ENCODE measurements at places on chromosomes 6 and 20. TPM values are rescaled to one million over a fixed set of nuclear protein-coding genes. Genes with fewer than 3 reads are reported as not detected.

DNA sequence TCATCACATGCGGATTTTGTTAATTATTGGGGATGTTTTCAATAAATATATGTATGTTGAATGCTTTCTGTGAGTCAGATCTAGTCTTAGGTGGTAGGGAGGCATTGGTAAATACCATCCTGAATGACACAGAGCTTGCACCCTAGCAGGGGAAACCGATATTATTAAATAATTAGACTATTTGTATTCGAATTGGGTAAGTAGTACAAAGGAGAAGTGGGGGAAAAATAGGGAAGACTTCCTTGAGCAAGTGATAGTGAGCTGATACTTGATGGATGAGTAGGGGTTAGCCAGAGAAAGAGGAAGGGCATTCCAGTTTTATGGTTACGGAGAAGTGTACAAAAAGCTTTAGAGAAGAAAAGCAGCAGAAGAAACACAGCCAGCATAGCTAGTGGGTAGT is 1.5 kb downstream of the RIOK1 start:
- peaks cover 18% of the 10 kb centered on the region for H3K36me3 ChIP-seq
- no peak overlapping the region for H3K27ac ChIP-seq
- H3K4me3 ChIP-seq = peak overlapping the region; percentile 89
- peaks cover 25% of the 10 kb centered on the region for H3K4me1 ChIP-seq

GRCh38 chr20:46915575-46916257 is 21.1 kb downstream of the EYA2 start:
- H3K27ac ChIP-seq = no peak overlapping the region
- H3K27me3 ChIP-seq = peaks cover 11% of the 10 kb centered on the region
- H3K36me3 ChIP-seq = no peaks in the 10 kb centered on the region
- H3K4me1 ChIP-seq = no peaks in the 10 kb centered on the region

GRCh38 chr6:31865205-31866118 is 2.8 kb upstream of the NEU1 start:
- no peaks in the 10 kb centered on the region for H3K36me3 ChIP-seq
- H3K27me3 ChIP-seq = no peaks in the 10 kb centered on the region
- no peak for DNase-seq
- H3K27ac ChIP-seq = no peak overlapping the region

DNA sequence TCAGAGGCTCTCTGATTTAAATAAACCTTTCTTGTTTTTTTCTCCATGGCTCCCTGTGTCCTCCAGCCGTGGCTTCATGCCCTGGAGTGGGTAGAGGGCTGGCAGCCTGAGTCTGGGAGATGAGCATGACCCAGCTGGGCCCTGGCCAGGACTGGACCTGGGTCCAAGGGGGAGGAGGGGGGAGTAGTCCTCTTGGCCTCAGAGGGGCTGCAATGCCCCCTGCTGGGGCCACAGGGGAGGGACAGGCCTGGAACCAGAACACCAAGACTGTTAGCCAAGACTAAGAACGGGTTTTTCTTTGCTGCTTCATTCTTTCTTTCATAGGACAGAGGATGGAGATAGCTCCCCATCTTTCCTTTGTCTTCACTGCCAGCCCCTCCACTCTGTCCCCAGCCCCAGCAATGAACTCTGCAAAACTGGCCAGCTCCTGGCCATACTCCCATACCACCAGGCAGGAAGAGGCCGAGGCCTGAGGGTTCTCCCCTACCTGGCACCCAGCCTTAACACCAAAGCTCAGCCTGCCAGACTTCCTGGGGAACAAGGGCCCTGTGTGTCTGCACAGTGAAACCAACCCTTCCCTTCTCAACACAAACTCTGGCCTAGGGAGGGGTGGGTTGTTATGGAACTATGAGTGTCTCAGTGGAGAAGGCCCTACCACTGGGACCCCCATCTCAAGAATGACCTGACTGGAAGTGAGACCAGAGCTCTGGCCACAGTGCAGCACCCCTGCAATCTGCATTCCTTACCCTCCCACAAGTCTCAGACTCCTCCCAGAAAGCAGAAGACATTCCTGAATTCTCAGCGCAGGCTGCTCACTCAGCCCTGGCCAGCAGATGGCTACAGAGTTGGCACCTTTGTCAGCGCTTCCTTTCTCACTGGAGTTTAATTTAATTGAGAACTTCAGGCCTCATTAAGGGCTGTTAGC is 11.0 kb downstream of the SLC29A1 start:
- H3K27me3 ChIP-seq = no peaks in the 10 kb centered on the region
- peak; percentile 90 for DNase-seq
- H3K27ac ChIP-seq = peak overlapping the region; percentile 82
- peaks cover 35% of the 10 kb centered on the region for H3K4me1 ChIP-seq

DNA sequence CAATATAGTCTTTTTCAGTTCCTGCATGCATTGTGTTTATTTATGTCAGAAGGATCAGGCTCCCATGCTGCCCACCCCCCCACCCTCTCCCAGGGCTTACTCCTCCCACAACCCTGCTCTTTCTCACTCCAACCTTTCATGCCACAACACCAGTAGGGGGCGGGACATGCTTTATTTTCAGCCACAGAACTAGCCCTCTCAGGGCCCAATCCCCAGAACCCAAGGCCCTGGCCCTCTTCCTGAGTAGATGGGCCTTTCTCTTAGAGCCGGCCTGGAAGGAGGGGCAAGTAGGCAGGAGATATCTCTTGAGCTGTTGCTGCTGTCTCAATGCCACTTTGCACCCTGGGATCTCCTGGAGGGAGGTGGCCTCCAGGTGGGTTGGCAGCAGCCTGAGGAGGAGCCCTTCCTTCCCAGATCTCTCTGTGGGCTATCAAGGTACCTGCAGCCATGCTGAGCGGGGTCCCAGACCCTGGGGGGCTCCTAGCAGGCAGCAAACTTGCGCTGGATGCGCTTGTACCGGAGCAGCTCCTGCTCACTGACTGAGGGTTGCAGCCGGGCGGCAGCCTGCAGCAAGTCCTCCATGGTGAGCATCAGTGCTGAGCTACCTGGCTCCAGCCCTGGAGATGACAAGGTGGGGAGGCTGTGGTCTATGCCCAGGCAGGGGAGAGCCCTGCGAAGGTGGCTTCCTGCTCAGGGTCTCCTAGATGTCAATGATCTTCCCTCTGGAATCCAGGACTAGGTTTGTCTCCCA is 3.5 kb downstream of the GNMT start:
- H3K4me1 ChIP-seq = 0 out of 2 replicates have a peak, but pooled peaks cover 4% of the 10 kb centered on the region
- H3K27ac ChIP-seq = no peak overlapping the region

Gene SLPI
- total RNA-seq = 1.7 TPM

Gene PBOV1
- not detected for total RNA-seq
